Stimulated activated CD8-positive, alpha-beta memory T cell treated with anti-CD3 and anti-CD28 coated beads, Interleukin-15, amount 100 ng/mL, for 4 hours (primary cell): ENCODE measurements at places on chromosomes 5 and 9.

- DNase-seq = no peak
These were observed at the start of gene HTR4 for GRCh38 chr5:148653836-148654781. Gene HTR4 (minus strand): TSS chr5:148654527. CDS start chr5:148637014, 17,513 bp downstream.

DNA sequence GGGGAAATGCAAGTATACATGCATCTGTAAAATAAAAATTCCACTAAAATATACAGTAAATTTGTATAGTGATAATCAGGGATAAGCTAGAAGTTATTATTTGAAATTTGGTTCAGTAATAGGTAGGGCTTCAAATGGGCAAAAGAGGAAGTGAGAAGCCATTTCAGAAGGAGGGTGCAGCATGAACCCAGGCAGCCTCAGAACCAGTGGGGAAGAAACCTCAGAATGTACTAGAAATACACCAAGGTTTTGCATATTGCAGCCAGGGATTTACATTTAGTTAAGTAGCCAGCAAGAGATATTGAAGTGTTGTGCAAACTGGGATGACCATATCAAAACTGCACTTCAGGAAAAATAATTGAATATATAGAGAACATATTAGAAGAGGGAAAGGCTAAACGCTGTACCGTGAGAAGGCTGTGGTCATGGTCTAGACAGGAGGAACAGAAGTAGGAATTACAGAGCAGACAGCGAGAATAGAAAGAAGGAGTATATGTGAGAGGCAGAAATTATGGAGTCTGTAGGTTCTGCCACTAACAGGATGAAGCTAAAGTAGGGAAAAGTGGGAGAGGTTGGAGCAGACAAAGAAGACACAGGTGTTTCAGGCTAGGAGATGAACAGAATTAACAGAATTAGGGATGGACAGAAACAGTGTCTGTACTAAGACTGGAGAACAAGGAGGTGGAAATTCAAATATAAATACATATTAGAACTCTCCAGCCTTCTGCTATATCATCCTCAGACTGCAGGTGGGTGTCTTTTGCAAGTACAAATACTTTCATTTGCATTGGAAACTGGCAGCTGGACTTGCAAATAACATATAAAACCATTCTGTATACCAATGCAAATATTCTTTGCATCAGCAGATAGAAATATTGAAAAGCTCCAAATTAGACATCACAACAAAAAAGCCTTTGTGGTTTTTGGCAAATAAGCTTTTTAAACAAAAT lies 335.6 kb downstream of the ZNF608 start:
- DNase-seq = no peak

DNA sequence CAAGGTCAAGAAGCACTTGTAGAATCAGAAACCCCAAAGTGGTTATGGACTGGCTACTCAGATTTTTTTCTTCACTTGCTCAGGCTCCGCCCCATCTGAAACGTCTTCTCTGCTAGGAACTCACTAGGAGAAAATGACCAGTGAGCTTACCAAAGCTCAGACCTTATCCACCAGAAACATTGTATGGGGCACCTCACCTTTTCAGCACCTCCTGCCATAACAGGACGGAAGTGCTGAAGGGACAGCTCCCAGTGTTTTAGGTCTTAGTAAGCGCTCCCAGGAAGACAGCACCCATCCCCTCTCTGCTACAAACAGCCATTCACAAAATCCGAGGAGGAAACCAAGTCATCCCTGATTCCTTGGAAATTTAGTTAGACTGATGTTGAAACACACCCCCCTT lies 1.2 kb upstream of the GABRA1 start:
- DNase-seq = no peak

GRCh38 chr5:61737301-61737963 lies 405.4 kb downstream of the ZSWIM6 start:
- no peak for DNase-seq

DNA sequence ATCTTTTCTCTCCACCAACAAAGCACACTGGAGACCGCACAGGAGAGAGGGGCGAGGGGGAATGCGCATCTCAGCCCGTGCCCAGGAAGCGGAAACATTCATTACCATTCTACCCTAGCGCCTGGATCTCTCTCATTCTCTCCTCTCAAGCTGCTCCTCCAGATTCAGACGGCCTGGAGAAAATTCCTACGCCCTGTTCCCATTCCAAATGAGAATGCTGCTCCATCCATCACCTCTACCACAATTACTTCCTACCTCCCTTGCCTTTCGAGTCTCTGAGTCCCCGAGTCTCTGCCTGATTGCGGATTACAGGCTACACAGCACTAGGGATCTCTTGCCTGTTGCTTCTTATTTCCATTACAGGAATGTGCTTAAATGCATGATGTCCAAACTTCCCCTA lies 6.7 kb downstream of the DDX31 start:
- no peak for DNase-seq

- no peak for DNase-seq
These were observed 3.0 kb downstream of the SLC22A5 start for GRCh38 chr5:132372542-132372941.
